ENCODE measurements at places on chromosomes 7 and 10.

DNA sequence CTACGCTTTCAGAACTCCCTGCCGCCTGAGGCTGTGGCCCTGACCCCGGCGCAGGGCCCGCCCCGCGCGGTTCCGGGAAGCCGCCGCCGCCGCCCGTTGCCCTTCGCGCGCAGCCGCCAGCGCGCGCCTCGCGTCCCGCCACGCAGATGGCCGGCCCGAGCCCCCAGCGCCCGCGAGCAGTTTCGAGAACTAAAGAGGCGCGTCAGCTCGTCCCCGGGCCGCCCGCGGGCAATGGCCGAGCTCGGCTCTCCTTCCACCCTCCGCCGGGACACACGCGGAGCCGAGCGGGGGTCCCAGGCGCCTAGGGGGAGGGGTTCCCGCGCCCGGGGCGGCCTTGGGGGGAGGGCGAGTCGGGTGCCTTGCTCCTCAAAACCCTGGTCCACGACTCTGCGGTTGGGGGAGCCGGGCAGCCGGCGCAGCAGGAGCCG lies 1.8 kb downstream of the HNRNPF start:
- no peak for DNase-seq

DNA sequence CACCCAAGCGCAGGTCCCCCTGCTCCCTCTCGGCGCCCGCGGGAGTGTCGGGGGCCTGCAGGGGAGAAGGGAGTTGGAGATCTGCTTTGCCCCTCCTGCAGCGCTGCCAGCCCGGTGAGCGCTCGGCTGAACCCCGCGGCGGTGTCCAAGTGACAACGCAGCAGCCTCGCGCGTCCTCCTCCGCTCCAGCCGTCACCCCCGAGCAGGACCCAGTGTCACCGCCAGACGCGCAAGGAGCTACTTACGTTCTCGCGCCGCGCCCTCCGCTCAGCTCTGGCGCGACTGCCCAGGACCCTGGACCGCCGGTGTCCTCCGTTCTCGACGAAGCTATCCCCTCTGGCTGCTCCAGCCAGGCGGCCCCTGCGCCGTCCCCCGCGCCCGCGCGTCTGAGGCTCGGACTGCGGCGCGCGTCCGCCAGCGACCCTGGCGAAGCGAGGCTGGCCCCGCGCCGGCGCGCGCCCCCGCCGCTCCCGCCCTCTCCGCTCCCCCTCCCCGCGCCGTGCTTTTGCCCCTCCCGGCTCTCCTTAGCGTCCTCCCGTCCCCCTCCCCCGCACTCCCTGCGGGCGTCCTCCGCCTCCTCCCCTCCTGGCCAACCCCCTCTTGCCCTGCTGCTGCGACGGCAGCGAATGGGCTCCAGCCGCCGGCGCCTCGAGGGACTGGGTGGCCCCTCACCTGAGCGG lies at the start of gene NRCAM:
TSS of gene NRCAM (minus strand) at position 439 of the 680 bp plus-strand sequence. CDS start 216,372 bp downstream, outside the sequence.
- peak; percentile 83 for DNase-seq

GRCh38 chr7:126750207-126750911 lies 502.4 kb downstream of the GRM8 start:
- no peak for DNase-seq

- no peak for DNase-seq
Observed at GRCh38 chr10:129025787-129026186, 441.3 kb upstream of the MGMT start.

DNA sequence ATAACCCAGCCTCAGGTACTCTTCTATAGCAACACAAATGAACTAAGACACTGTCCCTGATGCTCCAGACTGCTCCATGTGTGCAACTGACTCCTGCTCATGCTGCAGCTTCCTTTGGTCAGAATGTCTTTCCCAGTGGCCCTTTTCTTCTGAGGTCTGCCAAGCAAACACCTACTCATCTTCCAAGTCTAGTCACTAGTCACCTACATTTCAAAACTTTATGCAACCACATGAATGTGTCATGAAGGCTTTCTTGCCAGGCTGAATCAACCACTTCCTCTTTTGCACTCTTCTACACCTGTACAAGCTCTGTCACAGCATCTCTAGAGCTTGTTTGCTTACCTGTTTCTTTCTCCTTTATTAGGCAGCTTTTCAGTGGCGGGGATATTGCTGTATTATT lies 75.8 kb downstream of the LSMEM1 start:
- no peak for DNase-seq

GRCh38 chr7:122140918-122141317 lies 3.1 kb downstream of the AASS start:
- no peak for DNase-seq

DNA sequence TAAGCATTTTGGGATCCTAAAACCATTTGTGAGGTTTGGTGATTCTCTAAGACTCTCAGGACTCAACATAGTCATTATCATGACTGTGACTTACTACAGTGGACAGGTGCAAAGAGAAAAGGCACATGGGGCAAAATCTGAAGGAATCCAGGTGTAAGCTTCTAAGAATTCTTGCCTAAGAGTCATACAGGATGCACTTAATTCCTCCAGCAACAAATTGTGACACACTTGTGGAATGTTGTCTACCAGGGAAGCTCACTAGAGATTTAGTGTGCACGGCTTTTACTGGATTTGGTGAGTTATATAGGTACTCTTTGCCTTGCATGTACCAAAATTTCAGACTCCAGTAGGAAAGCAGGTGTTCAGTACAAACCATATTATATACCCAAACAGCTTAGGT lies 47.9 kb downstream of the WAC start:
- DNase-seq = no peak

DNA sequence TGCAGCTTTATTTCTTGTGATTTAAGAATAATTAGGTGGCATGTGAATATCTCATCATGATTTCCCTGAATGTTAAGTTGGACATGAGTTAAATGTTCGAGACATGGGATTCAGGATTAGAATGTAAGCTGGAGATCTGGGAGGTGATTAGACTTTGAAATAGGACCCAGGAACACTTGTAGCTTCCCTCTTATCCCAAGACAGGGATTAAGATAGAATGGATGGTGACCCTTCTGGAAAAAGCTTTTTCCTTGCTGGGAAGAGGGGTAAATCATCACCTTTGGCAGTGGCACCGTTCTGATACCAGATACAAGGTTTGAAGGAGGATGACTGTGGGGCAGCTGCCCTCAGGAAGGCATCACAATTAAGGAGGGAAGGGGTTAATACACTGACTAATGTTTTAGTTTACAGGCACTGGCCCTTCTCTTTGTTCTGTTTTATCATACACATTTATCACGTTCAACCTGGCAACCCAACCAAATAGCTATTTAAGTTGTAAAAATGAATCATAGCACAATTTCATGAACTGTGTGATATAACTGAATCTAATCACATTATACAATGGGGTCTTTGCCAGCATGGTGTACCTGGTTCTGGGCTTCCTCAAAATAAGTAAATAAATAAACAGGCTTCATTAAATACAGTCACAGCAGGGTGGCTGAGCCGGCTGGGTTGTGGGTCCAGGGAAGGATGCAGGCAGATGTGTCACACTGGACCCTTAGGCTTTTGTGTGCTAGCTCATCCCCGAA lies 212.7 kb downstream of the LRMDA start:
- DNase-seq = no peak

DNA sequence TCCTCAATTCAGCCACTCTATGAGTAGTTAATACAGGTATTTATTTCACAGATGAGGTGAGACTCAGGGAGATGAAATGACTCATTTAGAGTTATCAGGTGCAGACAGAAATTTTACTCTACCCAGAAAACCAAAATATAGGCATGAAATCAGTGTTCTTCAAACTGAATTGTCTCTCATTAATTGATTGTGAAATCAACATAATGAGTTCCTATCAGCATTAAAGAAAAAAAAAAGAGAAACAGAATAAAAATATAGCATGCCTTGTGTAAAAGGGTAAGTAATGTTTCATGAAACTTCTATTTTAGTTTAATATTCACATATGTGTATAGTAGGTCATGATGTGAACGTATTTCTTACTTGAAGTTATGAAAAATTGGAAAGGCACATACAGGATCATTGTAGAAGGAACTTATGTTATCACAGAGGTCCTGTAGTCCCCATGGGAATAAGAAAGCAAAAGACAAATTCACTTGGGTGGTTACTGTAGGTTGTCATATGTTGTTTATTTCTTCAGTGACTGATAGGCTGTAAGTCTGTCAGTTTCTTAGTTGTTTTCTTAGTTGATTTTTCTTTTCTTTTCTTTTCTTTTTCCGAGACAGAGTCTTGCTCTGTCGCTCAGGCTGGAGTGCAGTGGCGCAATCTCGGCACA lies 47.5 kb downstream of the KAT6B start:
- no peak for DNase-seq

GRCh38 chr10:24162206-24162985 lies 46.5 kb upstream of the KIAA1217 start:
- DNase-seq = no peak

- DNase-seq = no peak
Observed at GRCh38 chr10:32111585-32111984, 55.4 kb upstream of the KIF5B start.

DNA sequence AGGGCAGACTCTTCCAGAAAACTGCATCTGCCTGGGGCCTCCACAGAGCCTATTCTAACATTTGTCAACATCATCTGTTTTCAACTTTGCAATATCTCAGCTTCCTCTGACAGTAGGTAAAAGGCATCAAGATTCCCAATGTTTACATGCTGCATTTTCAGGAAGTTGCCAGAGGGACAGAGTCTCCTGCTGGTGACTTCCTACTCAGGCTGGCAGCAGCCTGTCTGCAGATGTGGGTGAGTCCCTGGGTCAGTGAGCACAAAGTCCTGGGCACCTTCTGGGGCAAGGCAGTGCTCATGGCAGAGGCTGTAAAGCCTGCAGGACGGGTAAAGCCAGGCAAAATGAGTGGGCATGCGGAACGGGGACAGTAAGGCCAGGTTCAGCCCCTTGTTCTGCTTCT lies 69.4 kb downstream of the EBF3 start:
- no peak for DNase-seq

GRCh38 chr7:91194841-91195240 lies 69.4 kb upstream of the FZD1 start:
- DNase-seq = no peak

GRCh38 chr7:133118261-133118660 lies 36.4 kb upstream of the CHCHD3 start:
- no peak for DNase-seq

DNA sequence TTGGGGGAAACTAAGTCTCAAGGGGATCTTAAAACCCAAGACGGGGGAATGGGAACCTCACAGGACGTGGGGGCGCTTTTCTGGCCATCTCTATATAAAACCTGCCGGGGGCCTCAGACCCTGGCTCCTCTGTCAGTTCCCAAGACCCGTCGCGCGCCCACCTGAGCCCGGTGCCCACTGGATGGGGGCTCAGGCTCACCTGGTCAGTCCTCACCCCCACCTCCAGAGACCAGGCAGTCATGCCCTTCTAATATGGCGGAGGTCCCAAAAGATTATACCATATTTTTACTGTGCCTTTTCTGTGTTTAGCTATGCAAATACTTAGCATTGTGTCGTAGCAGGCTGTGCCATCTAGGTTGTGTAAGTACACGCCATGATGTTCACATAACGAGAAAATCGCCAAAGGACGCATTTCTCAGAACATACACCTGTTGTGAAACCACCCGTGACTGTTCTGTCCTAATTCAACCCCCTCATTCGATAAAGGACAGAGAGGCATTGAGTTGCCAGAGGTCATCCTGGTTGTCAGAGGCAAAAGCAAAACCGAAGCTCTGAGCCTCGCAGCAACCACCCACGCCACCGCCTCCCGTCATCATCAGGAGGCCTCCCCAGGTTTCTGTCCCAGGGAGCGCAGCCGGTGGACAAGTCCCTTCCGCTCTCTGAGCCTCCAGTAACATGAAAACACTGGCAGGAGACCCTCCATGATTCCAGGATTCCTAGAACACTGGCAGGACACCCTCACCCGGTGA lies 28.9 kb downstream of the OAT start:
- no peak for DNase-seq

DNA sequence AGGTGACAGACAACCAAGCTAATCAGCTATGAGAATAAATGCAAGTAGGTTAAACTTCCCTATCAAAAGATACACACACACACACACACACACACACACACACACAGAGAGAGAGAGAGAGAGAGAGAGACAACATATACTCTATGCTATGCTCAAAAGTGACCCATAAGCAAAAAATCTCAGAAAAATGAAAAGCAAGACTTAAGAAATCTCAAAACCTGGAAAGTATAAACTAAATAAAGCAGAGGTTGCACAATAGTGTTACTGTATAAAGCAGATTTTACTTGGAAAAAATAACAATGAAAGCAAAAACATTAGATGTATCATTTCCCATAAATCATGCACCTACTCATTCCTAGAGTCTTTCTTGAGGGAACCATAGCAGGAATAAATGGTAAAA lies 221.5 kb downstream of the INHBA start:
- DNase-seq = no peak

DNA sequence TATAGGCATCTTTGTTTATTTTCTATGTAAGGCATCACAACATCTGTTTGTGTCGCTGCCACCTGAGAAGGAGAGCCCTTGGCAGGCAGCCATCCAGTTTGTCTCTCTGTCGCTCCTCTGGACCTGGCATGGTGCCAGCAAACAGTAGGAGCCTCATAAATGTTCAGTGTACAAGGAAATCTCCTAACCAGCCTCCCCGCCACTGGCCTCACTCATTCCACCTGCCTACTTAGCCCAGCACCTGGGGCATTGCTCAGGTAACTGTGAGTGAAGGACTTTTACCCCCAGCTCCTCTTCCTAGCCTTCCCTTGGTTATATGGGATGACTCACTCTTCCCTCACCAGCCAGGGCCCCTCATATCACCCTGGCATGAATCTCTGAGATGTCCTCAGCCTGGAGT lies 61.7 kb upstream of the NPTX2 start:
- DNase-seq = no peak

DNA sequence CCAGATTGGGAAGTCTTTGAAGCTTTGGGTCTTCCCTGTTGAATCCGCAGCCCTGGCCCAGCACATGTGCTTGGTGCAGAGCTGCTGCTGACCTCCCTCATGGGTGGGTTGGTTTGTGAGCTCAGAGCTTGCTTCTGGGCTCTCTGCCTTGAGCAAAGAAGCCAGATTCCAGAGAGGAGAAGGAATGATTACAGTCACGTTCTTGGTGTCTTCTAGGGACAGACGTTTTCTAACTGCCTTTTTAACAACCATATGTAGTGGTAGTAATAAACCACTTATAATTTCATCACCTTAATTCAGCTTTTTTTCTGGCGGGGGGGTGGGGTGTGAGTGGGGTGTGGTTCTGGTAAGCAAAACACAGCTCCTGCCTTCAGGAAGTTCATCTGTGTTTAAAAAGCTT lies 39.5 kb downstream of the LRMDA start:
- DNase-seq = no peak

- DNase-seq = no peak
Observed at GRCh38 chr7:87344446-87344845, 1.0 kb upstream of the CROT start.

DNA sequence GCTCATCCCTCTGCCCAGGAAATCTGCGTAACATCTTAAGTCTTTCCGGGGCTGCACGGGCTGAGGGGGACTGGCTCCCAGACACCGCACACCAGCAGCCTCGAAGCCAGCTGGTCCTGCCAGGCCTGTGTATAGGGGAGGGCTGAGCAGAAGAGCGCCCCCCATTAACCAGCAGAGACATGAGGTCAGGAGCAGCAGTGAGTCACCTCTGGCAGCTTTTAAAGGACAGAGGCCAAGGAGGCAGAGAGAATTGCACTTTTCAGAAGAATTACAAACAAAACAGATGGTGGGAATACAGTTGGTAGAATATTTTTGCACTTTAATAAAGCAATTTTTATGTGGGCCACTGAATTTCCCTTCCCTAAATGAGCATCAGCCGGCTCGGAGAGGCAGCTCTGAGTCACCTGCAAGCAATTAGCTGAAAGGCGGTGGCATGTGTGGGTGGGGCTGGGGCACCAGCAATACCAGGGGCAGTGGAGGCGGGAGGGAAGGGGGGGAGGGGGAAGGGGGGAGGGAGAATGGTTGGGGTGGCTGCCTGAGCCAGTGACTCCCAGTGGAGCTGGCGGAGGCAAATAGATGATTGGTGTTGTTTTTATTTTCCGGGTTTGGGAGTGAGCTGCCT lies 39.1 kb downstream of the GOLGA7B start:
- peak; percentile 7 for DNase-seq

- DNase-seq = no peak
Observed at GRCh38 chr10:48929413-48929990, 10.1 kb downstream of the LRRC18 start.
